ENCODE measurements at places on chromosomes 12 and 14. TPM values are rescaled to one million over a fixed set of nuclear protein-coding genes. Genes with fewer than 3 reads are reported as not detected.

MYBPC1 gene
- not detected for total RNA-seq

RNU6-8 gene
- total RNA-seq, result not detected

KRT75 gene
- not detected for total RNA-seq

PMCH gene
- total RNA-seq, result not detected

Data from OCI-LY7 (cell line).